ENCODE measurements at places on chromosomes 5 and 9.
A peak's percentile ranks its signal among the peaks of the same experiment; 100 is the strongest.

- no peak for DNase-seq
Measured at GRCh38 chr9:37437621-37438020, 15.1 kb downstream of the GRHPR start.

- DNase-seq = no peak
Measured at GRCh38 chr5:136793300-136793699, 428.0 kb upstream of the TRPC7 start.

DNA sequence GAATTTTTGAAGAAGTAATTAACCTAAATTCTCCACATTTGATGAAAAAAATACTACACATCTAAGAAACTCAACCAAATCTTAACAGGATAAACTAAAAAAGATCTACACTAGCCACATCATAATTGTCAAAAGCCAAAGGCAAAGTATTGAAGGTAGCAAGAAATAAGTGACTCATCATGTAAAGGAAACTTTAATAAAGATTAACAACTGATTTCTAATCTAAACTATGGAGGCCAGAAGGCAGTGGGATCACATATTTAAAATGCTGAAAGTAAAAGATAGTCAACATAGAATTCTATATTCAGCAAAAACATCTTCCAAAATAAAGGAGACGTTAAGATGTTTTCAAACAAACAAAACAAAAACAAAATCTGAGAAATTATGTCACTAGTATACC, 2002.9 kb downstream of the MAT2B start:
- DNase-seq = no peak

DNA sequence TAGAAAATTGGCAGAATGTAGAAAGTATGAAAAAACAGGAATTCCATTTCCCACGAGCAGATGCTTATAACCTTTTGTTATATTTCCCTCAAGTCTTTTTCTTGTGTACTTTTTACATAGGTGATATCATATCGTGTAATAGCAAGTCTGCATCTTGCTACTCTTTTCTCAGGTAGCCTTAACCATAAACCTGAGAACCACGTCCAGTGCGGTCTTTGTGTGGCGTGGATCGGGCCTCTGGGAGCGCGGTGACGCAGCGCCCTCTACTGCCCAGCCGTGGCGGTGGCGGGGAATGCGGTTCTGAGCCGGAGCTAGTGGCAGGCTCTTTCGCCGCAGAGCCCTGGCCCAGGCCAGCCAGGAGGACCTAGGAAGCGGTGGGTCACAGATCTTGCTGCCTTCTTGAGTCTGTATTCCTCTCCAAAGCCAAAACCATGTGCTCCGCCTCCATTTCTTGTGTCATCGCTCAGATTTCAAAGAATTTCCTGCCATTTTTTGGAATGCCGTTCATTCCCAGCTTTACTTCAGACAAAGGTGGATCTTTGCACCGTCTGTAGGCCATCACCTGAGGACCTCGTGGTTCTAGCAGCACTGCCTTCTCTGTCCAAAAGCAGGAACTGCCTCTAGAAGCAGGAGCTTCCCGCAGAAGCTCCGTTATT, 71.9 kb downstream of the MVB12B start:
- DNase-seq = peak; percentile 52

- no peak for DNase-seq
Measured at GRCh38 chr5:58491216-58491892, at the start of gene GAPT. Gene GAPT, plus strand, starts transcription at chr5:58491435. Its CDS starts 3,102 bp downstream, at chr5:58494537.

GRCh38 chr9:131233995-131234394, 42.3 kb downstream of the FAM78A start:
- no peak for DNase-seq

DNA sequence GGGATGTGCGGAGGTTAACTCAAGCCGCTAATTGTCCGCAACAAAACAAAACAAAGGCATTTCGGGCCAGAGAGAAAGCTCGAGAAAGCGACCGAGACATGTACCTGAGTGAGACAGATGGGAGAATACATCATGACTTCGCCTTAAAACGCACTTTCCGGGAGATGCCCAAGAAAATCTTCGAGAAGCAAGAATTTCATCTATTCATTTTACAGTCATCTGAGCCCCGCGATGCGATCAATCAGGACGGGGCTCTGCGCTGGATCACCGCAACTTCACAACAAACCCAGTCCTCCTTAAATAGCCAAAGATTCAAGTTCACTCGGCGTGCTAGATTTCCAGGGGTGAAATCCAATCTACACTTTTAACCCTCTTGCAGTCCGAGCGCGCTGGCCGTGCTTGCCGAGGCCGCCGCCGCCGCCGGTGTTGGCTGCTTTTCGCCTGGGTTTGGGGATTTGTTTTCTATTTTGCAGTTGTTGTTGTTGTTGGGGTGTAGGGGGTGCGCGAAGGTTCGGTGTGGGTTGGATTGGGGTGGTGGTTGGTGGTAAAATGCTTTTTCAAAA, 482 bp downstream of the NFIB start:
- peak; percentile 73 for DNase-seq

- no peak for DNase-seq
Measured at GRCh38 chr5:122699201-122699600, 75.7 kb upstream of the SNX2 start.

- no peak for DNase-seq
Measured at GRCh38 chr5:661891-662750, 31.0 kb downstream of the TPPP start.

GRCh38 chr9:125646217-125646616, 60.8 kb downstream of the MAPKAP1 start:
- DNase-seq = peak; percentile 45

DNA sequence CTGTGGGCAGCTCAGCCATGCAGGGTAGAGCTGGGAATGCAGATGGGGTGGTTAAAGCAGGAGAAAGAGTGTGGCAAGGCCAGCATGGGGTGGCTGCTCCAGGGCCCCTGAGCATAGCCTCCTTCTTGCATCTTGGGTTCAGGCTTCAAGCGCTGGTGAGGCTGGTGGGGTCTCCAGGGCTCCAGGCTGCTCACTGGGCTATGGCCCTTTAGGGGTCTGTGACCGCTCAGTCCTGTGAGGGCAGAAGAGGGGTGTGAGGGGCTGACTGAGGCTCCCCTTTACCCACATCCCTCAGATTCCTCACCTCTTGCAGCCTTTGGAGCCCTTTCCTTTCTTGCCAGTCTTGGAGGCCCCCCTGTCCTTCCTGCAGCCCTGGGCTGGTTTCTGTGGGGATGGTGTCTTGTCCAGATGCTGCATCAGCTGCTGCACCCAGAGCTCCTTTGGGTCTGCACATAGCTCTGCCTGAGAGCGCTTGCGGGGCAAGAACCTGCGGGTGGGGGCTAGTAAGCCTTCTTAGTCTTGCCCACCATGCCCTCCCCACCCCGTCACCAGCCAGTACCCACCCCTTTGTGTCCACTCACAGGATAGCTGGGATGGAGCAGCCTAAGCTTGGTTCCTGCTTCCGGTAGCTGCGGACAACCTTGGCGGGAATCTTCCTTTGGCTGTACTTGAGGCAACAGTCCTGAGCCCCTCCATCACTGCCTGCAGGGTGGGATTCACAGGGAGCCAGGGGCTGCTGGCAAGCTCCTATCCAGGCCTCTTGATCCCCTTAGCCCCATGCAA, 549 bp downstream of the CCL21 start:
- no peak for DNase-seq

GRCh38 chr5:16538006-16538405, 72.4 kb upstream of the ZNF622 start:
- DNase-seq = no peak

DNA sequence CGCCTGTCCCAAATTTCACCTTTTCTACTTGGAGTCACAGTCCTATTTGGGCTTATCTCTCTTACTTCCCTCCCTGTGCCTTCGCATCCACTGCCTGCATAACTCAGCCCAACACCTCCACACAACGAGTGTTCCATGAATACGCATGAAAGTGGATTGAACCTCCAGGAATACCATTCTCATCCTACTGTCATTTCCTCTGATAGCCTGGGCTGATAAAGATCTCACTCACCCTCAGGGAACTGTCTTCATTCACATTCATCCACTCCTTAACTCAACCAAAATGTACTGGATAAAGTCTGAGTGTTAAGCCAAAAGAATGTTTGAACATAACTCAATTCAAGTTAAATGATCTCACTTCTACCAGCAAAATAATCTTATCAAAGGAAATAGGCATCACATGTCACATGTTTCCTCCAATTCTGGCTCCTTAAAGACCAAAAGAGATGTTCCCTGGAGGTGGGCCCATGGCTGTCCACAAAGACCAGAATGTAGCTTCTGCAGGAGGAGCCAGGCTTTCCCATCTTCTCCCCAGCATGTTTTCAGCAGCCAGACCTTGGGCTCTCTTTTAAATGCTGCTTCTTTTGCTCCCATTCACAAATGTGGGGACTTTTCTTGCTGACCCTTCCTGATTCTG, 28.4 kb upstream of the TRIO start:
- peak; percentile 21 for DNase-seq

DNA sequence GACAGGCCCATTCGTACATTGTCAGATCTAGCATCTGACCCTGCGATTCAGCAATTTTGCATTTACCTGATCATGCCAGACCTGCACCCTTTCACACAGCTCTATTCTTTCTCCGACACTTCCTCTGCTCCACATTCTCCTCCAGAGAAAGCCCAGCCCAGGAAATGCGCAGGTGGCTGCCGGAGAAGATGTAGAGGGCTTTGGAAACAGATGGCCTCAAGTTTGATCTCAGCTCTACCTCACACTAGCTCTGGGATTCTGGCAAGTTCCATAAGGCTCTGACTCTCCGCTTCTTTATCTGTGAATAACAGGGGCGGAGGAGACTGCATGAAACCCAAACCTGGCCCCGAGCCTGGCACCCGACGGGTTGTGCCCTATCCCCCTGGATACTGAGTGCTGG, 61.5 kb downstream of the GABBR2 start:
- no peak for DNase-seq

DNA sequence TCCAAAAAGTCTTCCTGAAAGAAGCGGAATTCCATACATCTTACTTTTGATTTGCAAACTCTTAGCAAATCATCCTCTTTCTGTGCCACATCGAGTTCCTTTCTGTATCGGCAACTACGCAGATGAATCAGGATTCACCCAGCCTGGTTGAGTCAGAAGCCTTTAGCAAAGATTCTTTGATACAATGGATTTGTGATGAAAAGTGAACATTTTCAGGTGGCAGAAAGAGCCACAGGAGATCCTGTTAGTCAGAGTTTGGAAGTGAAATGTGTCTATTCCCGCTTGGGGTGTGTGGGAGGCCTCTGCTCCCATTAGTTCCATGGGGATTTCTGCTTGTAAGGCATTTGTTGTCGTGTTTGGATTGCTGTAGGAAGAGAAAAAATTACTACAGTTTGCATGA, 351.8 kb upstream of the WWC1 start:
- DNase-seq = peak; percentile 7

DNA sequence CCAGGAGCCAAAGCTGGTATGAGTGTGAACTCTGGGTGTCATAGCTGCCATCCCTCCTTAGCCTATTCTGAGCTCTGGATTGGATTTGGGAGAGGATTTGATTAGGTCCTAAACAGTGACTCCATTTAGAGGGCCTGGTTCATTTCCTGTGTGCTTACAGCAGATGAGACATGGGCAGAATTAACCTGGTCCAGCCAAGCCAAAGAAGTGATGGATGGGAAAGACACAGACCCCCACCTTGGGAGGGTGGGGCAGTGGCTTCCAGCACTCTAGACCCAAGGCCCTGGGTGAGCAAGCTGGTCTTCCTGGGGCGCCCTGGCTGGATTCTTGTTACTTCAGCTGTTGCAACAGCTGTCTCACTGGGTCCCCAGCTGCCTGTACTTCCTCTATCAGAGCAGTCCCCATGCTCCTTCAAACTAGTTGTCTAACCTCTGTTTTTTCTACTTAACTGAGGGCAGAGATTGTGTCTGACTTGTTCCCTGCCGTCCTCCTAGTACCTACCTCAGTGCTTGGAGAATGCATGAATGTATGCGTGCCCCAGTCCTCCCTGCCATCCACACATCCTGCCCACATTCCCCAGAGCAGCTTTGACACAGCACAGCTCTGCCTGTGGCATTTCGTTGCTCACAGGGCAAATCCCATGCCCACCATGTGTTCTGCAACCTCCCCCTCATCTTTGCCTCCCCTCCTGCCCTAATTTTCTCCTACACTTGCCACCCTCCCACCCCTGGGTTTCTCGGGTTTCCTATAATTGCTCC, 115.9 kb downstream of the RGS3 start:
- DNase-seq = peak; percentile 58

GRCh38 chr9:108663422-108663821, 192.4 kb downstream of the ACTL7B start:
- no peak for DNase-seq

GRCh38 chr9:123923884-123924283, 6.0 kb downstream of the DENND1A start:
- no peak for DNase-seq

GRCh38 chr5:180779985-180780610, 22.5 kb downstream of the MGAT1 start:
- DNase-seq = no peak

DNA sequence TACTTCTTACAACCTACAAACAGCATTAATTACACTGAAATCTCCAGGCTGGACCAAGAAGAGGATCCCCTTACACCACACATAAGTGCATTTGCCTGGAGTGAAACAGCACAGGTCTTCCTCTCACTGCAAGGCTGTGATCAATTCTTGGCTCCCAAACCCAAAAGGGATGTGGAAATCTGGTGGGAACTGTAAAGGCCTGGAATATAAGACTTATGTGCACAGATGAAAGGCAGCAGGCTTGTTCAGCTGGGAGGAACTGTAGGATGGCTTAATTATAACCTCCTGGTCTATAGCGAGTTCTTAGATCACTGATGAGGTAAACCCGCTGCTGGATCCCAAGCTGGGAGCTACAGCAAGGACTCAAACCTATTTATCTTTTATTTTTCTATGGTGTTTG, 182.9 kb upstream of the TNC start:
- DNase-seq = no peak

GRCh38 chr9:121750715-121751623, 99.5 kb downstream of the DAB2IP start:
- DNase-seq = no peak

- no peak for DNase-seq
Measured at GRCh38 chr5:121175986-121176385, 675.7 kb upstream of the FTMT start.

DNA sequence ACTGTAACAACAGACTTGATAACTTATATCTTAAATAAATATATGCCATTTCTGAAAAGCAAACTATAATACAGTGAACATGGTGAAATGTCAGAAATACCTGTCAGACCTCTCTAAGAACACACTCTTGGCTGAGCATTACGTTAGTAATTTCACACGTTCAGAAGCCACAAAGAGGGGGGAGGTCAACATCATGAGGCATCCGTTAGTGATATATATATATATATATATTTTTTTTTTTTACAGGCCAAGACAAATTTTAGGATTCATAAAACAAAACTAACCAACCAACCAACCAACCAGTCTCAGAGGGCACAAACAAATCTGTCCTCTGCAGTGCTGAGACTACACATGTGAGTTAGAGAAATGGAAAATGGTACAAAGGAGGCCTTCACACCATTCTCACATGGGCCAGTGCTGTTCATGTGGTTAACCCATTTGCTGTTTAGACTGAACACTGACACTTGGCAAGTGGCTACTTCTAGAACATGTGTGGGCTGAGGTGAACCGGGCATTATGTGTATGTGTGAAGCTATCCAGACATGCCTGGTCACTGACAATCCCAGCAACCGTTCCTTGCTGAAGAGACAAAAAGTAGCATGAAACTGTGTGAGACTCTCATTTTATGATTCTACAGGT, 54.5 kb downstream of the ELL2 start:
- no peak for DNase-seq

- DNase-seq = peak; percentile 58
Measured at GRCh38 chr5:33890131-33891032, 1.4 kb downstream of the ADAMTS12 start.

All from iris pigment epithelial cell (primary cell).